M059J (cell line): ENCODE measurements at places on chromosomes 11 and 22.

DNA sequence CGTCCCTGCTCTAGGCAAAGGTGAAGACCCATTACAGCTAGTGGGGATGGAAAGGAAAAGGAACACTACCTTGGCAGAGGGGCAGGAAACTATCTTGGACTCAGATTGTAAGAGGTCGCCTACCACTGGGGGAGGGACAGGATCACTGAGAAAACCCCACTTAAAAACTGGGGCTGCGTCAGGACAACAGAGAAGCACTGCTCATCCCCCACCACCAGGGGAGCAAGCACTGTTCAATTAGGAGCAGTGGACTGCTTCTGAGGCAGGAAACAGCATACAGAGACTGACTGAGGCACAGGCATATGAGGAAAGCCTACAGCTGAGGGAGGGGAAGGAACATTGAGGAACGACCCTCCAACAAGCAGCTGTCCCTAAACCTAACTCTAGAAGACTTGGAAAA, 20.8 kb upstream of the DLAT start:
- no peak for DNase-seq

DNA sequence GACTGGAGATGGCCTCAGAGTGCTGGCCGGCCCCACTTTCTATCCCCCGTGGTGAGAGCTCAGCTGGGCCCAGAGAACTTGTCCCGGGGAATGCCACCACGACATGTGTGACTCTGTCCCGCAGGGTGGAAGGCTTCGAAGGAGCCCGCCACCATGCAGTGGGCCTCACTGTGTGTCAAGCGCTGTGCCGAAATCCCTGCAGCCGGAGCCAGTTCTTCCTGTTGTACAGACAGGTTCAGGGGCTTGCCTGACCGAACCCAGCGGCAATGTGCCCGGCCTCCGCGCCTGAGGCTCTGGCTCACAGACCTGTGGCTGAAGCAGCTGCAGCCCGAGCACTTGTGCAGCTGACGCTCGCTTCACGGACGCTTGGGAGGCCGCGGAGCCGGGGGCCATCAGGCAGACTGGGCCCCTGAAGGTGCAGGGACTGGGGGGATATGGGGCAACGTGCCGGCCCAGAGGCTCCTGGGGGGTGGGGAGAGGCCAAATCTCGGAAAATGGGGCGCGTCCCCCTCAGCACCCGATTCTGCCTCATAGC, 650 bp downstream of the PPM1F start:
- DNase-seq: peak; percentile 25

DNA sequence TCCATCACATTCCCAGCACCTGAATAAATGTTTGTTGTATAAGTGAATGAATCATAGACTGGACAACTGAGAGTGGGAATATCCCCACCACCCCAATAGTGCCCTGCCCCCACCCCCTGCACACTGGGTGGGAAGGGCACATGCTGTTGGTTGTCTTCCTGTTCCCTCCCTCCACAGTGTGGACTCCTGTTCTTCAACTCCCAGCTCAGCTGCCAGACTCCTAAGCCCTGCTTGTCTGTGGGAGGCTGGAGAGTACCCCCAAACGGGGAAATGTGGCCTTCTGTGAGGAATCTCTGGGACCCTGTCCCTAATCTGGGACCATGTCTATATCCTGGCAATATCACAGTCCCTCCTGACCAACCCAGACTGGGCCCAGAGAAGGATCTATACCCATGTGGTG, 5.5 kb upstream of the MYOD1 start:
- no peak for DNase-seq

- DNase-seq: no peak
Measured at GRCh38 chr11:11449327-11449726, 96.3 kb upstream of the CSNK2A3 start.
